Stimulated activated CD4-positive, alpha-beta T cell treated with anti-CD3 and anti-CD28 coated beads, Interleukin-15, amount 100 ng/mL, for 1 hour (primary cell): ENCODE measurements at places on chromosomes 12 and 14.

DNA sequence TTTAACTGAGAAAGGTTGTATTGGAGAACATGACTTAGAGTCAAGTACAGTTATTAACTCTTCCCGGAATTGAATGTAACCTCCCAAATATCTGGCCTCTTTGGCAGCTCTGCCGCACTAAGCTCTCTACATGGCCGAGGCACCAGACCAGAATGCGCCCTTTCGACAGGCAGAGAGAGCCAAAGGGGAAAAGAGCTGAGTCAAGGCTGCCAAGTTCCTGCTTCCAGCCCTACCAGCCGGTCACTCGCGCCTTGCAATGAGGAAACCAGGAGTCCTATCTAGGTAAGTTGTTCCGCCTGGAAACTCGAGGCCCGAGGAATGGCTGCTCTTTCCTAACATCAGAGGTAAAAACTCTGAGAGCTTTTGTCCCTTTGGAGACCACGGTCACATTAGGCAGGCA lies 172.2 kb downstream of the BRMS1L start:
- no peak for DNase-seq

GRCh38 chr14:97726676-97727075 lies 929.5 kb downstream of the VRK1 start:
- DNase-seq, result no peak

- DNase-seq, result no peak
Measured at GRCh38 chr12:66025477-66025876, 105.1 kb downstream of the LLPH start.

- DNase-seq, result peak; percentile 28
Measured at GRCh38 chr14:91872517-91873470, 5.5 kb upstream of the TC2N start.

DNA sequence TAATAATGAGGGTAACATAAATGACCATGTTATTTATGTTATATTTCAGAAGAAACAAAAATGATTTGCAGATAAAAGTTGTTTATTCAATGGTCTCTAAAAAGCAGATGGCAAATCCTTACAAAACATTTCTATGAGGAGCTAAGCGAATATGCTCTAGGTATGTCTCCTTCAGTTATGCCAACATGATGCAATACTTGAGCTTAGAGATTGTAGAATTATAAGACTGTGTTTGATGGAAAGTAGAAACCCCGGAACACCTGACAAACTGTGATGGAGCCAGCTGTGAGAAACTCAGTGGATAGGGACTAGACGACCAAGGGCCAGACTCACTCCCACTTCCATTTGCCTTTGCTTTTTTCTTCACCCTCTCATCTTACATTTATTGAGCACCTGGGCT lies 17.8 kb upstream of the NR1H4 start:
- no peak for DNase-seq

GRCh38 chr12:12138203-12139154 lies 67.7 kb downstream of the BCL2L14 start:
- DNase-seq, result no peak

DNA sequence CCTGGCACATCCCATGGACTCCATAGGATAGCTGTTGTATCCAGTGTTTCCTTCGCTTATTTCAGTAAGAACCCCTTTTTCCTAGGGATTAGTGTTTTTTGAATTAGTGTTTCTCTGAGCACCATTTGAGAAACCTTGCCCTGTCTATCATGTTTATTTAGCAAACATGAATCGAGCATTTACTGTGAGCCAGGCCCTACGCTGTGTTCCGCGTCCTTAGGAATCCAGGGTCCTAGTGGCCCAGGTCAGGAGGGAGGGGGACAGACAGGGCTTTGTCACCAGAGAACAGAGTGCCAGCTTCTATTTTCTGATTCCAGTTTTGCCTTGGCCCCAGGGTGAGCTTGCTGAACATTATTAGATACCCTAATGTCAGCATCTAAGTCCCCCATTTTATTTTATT lies 2.5 kb downstream of the TEAD4 start:
- DNase-seq, result no peak

GRCh38 chr14:83467811-83468210 lies 1934.2 kb upstream of the SEL1L start:
- no peak for DNase-seq

GRCh38 chr14:33999771-34000291 lies 49.0 kb upstream of the EGLN3 start:
- DNase-seq, result no peak

DNA sequence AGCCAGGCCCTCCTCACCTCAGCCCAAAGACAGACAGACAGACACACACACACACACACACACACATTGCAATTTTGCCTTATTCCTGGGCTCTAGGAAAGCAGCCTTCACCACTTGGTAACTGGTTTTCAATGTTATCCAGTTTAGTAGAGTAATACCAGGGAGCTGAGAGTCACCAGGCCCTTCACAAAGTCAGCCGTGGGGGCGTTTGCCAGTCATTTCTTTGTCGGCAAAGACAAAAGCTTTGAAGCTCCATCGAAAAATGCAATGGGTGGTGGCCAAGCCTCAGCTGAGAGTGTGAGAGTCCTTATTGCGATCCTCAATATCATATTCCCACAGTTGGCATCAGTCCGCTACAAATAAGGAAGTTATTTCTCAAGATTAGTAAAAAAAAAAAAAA lies 8.1 kb upstream of the KCNA5 start:
- no peak for DNase-seq

DNA sequence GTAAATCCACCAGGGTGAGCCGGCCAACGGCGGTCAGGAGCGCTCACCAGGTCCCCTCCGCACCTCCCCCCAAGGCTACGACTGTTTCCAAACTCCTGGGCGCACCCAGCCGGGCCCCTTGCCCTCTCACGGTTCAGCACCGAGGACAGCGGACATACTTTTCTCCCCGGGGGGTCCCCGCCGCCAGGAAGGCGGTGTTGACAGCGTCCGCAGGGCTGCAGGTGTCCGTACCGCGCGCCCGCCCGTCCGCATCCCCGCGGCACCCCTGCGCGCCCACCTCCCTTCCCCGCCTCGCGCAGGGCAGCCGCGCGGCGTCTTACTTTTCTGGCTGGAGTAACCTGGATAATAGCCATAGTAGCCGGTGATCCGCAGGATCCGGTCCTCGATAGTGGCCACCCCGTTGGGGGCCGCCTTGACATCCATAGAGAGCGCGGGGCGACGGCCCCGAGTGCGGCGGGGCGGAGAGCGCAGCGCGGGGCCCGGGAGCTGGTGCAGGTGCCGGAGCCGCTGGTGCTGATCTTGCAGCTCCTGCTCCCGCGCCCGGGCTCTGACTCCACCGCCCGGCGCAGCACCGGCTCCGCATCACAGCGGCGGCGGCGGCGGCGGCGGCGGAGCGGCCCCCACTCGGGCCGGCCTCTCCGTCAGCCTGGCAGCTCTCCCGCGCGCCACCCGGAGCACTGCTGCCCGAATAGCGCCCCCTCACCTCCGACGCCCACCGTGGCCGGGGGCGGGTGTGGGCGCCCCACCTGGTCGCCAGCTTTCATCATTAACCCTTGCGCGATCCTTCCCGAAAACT lies at the start of gene SLC35F4:
Gene SLC35F4, minus strand, starts transcription at position 690 of the 796 bp plus-strand sequence.
- DNase-seq, result no peak

DNA sequence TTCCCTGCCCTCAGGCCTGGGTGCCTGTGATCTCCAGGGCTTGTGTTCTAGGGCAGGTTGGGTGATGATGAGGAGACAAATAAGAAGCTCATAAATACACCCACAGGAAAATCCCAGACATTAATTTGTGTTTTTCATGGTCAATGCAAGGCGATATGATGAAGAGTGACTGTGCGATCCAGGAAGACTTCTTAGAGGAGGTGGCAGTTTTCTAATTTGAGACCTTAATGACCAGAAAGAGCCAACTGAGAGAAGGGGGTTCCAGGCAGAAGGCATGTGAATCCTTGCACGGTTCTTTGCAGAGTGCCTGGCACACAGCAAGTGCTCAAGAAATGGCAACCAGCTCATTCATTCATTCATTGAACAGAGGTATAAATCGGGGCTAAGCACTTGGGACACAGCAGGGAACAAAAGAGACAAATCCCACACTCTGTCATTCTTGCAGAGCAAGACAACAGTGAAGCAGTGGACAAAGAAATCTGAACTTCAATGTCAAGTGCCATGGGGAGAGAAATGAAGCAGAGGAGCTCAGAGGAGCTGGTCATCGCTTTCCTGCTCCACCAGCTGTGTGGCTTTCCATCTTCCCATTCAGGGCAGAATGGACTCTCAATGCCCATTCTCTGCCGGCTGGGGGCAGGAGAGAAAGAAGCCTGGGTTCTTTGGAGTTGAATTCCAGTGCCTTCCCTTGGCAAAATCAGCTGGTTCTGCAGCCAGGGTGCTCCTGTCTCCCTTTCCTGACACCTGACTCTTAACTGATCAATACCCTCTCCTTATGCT lies 128.3 kb downstream of the AACS start:
- DNase-seq, result no peak

- DNase-seq, result no peak
Measured at GRCh38 chr12:92757597-92758121, 54.9 kb downstream of the PLEKHG7 start.

- DNase-seq, result no peak
Measured at GRCh38 chr12:9034095-9034494, 44.7 kb downstream of the KLRG1 start.

GRCh38 chr14:99838639-99839134 lies 45.5 kb downstream of the EML1 start:
- DNase-seq, result no peak

DNA sequence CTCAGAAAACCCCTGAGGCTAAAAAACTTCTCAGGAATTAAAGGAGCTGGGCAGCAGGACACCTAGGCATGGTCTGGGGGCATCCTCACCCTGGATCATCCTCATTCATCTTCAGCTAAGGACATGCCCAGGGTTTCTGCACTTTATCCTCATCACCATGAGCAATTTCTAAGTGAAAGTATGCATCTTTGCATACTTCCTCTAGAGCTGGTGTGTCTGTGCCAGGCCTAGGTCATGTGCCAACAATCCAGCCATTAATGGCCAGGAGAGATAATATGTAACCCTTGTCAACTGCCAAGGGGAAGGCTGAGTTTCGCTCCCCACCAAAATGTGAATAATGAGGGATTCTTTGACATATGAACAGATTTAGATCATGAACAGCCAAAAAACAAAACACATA lies 160.5 kb downstream of the KITLG start:
- no peak for DNase-seq

GRCh38 chr12:989751-990660 lies 1.0 kb upstream of the ERC1 start:
- DNase-seq, result peak; percentile 27

- DNase-seq, result no peak
Measured at GRCh38 chr12:22100958-22101748, 55.1 kb downstream of the CMAS start.

DNA sequence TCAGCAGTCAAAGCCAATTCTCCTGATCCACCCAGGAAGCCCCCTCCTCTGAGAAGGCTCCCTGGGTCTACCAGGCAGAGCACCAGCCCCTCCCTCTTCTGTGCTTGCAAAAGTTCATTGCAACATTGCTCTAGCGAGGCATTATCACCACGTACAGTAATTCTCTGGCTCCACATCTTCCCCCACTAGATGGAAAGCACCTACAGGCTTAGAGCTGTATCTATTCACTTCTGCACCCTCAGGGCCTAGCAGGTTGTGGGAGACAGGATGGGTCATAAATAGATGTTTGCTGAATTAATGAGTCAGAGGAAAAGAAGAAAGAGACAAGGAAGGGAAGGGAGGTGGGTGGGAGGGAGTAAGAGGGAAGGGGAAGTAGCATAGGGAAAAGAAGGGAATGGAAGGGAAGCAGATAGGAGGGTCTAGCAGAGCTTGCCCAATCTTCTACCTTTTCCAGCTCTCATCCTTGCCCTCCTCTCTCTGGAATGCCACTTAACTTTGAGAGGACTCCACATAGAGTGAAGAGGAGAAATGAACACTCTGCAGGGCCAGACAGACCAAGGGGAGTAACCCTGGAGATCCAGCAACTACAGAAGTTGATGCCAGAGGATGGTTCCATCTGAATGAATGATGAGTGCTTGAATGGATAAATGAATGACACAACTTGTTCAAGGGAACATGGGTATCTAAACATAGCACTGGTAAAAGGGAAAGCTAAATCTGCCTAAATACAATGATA lies 42.0 kb upstream of the NT5DC3 start:
- DNase-seq, result no peak

- no peak for DNase-seq
Measured at GRCh38 chr14:70032447-70032846, 153.2 kb downstream of the SMOC1 start.

DNA sequence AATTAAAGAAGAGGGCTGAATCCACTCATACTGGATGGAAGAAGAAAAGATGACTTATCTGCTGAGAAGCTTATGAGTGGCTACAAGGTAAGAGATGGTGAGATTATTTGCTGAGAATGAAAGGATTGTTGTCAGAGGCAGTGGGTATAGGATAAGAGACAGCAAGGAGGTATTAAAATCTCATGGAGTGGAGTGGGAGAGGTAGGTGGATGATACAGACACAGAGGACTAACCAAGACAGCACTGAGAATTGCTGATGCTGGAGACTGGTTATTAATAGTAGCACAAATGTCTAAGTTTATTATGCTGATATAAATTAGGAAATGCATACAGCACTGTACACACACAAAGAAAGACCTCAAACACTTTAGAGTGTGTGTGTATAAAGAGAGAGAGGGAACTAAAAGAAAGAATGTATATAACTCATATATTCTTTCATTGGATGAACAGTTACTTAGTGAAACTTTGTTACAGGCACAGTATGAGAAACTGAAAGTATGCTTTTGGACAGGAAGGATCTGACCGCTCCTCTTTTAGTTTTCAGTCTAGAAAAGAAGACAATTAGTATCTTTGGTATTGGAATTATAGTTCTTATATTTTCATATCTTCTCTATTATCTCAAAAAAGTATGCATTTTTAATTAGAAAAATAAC lies 543.1 kb downstream of the LRFN5 start:
- no peak for DNase-seq

GRCh38 chr12:5987573-5987972 lies 42.5 kb upstream of the ANO2 start:
- DNase-seq, result no peak

DNA sequence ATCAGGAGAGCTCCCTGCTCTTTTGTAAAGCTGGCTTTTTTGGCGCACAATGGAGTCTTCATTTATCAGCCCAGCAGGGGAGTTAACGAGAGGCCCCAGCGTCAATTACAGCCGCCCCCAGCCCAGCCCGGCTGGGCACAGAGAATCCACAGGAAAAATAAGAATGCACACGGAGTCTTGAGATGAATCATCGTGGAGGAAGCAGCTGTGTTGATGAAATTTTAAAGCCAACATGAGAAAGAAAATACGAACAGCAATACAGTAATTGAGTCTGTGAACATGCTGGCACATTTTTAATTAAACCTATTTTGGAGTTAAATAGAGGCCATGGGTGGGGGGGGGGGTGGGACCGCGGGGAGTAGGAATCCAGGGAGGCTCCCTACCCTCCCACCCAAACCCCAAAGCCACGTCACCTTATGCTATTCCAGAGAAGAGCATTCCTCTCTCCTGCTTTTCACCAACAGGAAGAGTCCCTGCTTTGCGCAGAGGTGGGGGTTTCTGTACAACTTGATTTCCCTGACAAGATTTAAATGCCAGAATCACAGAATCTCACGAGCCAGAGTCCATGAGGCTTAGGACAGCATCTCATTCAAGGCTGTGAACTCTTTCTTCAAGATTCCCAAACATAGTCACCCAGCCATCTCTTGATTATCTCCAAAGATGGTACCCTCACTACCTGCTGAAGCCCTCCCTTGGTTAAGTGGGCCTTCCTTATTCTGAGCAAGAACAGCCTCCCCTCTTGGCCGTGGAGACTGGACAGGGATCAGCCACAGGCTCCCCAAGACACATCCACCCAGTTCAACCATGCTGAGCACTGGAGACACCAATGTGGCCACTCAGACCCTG lies 50.3 kb downstream of the CCNK start:
- DNase-seq, result no peak
